Head of caudate nucleus (tissue), 42 donors: ENCODE measurements at places on chromosomes 7 and 10.

GRCh38 chr7:70271617-70272081, 673.4 kb downstream of the AUTS2 start:
- DNase-seq = no peak

DNA sequence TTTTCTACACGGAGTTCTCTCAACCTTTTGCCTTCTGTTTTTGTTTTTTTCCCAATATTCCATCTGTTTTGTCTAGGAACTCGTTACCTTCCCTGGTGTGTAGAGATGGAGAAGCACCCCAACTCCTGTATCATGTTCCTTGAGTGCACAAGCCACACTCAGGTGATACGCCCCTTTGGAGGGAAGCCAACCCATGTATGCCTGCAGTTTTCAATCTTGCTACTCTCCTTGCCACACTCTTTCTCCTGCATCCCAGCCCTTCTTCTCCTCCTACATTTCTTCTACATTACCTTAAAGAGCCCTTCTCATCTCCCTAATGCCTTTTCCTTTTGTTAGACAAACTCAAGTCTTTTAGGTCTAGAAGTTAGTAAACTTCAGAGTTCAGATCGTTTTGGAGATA, 10.2 kb upstream of the SP4 start:
- DNase-seq = no peak

GRCh38 chr7:13797545-13797944, 191.9 kb downstream of the ETV1 start:
- no peak for DNase-seq

DNA sequence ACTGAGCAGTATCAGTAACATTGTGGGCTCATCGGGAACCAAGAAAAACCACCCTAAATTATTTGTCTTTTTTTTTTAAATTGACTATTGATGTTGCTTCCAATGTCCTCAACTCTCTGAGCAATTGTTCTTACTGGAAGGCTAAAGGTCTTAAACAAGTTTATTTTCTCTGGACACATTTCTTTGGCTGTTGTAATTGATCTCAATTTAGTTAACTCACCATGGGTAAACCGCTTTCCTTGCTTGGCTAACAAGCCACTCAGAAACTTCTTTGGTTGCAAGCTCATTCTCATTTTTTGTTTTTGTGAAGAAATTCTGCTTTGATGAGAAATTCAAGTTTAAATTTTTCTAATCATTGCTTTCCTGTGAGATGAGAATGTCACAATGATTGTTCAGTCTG, 25.5 kb downstream of the CCDC71L start:
- DNase-seq = no peak

GRCh38 chr7:47385536-47386125, 196.3 kb downstream of the TNS3 start:
- no peak for DNase-seq

DNA sequence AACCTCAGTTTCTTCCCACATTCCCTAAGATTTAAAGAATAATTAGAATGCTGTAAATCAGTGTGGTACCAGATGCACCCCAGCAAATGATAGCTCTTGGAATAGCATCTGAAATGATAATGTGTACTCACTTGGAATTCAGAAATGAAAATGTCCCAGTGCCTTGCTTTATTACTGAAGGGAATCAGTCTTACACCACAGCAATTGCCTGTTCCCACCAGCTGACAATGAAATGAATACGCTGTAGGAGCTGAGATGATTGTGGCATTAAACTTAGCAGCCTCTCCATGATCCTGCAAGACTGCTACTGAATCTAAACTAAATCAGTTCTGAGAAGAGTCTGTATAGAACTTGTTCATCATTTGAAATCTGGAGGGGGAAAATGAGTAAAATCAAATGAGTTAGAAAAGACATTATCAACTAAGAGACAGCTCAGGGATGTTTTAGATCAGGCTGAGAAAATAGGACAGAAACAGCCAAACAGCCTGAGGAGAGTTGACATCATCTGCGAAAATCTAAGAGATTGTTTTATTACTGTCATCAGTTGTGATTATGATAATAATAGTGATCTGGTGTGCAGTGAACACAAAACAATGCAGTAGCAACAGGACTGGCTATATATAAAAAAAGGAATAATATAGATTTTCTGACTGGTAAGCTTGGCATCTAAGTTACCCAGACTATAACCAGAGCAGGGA, 108.6 kb upstream of the SLC13A1 start:
- no peak for DNase-seq

GRCh38 chr10:119112056-119112455, 8.1 kb downstream of the DENND10 start:
- DNase-seq = no peak

- DNase-seq = no peak
Observed at GRCh38 chr10:129448539-129448938, 18.5 kb upstream of the MGMT start.

DNA sequence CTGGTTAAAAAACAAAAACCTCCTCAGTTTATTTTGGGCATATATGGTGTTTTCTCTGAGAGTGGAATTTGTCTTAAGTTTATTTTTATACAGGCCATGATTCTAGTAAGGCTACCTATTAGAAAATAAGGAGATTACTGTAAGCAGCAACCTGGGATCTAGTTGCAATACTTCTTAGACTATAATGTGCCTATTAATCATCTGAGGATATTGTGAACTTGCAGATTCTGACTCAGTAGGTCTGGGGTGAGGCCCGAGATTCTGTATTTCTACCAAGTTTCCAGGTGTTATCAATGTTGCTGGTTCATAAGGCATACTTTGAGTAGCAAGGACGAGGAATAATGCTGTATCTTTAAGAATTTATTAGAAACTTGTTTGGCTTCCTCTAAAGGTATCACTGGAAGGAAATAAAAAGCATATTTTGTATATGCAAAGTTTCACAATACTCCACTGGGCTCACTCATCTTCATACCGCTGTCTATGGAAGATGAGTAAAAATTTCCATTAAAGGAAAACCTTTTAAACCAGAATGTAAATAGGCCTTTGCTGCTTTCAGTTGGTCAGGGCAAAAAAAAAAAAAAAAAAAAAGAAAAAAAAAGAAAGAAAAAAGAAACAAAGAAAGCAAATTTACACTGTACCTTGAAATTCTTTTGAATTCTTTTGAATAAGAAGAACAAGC, 105.8 kb downstream of the BMPER start:
- DNase-seq = no peak

- DNase-seq = no peak
Observed at GRCh38 chr10:48542471-48543181, 62.2 kb downstream of the ARHGAP22 start.

DNA sequence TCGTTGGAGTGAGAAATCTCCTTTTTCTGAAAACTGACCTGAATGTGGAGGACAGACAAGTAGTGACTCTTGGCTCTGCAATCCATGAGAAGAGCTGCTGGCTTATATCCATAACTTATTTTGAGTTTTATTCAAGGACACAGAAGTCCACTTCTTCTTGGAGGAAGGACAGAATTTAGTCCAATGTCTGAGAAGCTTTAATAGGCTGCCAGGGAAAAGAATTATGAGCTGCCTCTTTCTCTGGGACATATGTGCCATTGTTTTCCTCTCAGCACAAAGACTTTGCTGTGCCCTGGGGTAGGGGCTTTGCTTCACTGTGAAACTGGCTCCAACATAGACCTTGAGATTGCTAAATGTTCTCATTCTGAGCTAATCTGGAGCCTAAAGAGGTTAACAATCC, 20.5 kb upstream of the AOC1 start:
- DNase-seq = no peak

GRCh38 chr10:101218351-101219138, 10.7 kb downstream of the LBX1 start:
- no peak for DNase-seq

- no peak for DNase-seq
Observed at GRCh38 chr10:102262744-102263370, 17.5 kb downstream of the GBF1 start.

GRCh38 chr7:104541897-104542296, 213.5 kb downstream of the LHFPL3 start:
- no peak for DNase-seq

DNA sequence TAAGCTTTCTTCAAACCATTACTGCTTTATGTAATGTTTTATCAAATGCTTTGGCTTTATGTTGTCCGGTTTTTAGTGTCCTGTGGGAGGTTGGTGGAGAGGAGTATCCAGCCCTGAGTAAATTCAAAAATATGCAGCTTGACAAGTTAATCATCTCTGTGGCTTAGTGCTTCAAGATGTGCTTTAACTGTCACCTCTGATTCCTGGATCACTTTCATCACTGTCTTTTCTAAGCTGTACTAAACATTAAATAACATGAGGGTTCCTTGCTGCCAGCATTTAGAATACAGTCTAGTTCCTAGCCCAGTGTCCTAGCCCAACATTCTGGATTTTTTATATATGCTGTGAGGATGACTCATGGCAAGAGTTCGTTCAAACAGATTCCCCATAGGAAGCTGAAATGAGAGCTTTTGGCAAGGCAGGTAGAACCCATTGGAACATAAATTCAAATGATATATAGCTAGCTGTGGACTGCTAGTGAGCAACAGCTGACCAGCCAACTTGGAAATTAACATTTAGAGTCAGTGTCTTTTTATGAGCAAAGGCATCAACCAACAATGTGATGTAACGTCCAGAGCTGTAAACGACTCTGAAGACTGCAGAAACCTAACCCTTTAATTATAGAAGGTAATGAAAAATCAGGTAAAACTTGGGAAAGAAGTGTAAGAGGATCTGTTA, 80.6 kb upstream of the OIT3 start:
- no peak for DNase-seq

DNA sequence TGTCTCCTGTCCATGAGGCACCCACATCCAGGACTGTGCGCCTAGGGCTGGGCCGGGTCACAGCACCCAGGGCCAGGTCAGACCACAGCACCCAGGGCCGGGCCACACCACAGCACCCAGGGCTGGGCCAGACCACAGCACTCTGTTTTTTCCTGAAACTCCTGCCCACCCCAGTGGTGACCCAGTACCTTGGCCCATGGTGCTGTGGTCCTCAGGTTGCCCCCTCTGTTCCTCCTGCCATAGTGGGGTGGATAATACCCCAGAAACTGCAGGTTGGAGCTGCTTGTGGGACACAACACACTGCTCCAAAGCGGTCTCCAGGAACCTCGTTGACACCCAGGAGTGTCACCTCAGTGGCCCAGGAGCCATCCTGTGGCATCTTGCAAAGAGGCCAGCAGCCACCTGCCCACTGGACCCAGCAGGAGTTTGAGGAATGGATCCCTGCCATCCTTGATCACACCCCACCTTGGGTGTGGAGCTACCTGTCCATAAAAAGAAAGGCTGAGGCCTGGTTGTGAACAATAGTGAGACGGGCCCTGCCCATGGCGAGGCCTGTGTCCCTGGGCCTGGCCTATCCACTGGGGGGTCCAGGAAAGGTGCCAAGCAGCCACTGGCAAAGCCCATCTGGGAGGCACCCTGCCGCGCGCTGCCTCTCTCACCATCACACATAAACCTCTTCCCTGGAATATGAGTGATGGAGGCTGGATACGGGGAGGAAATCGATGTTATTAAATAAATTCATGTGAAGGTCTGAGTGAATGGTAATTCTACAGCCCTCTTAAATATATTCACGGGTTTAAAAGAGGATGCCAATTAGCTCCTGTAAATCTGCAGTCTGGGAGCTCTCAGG, 89.0 kb downstream of the NKX6-2 start:
- no peak for DNase-seq
